Osteocyte (in vitro differentiated cells): ENCODE measurements at places on chromosomes 2 and 18. TPM values are rescaled to one million over a fixed set of nuclear protein-coding genes. Genes with fewer than 3 reads are reported as not detected.

Gene TET3
- 26.5 and 27.5 TPM in 2 replicates for total RNA-seq

- H3K27ac ChIP-seq, result no peak overlapping the region
- H3K27me3 ChIP-seq, result peaks cover 69% of the 10 kb centered on the region
- H3K36me3 ChIP-seq, result no peaks in the 10 kb centered on the region
- DNase-seq, result no peak
These were observed 115.3 kb downstream of the ACOXL start for GRCh38 chr2:110847651-110848050.

GRCh38 chr18:80042785-80043184, 8.6 kb downstream of the RBFA start:
- peaks cover 41% of the 10 kb centered on the region for H3K36me3 ChIP-seq
- H3K27ac ChIP-seq, result no peak overlapping the region
- H3K4me1 ChIP-seq, result no peaks in the 10 kb centered on the region
- no peak overlapping the region for H3K4me3 ChIP-seq

- H3K27ac ChIP-seq, result no peak overlapping the region
- DNase-seq, result no peak
- no peaks in the 10 kb centered on the region for H3K27me3 ChIP-seq
- H3K36me3 ChIP-seq, result no peaks in the 10 kb centered on the region
These were observed 94.2 kb downstream of the SLC8A1 start for GRCh38 chr2:40357667-40358066.

DNA sequence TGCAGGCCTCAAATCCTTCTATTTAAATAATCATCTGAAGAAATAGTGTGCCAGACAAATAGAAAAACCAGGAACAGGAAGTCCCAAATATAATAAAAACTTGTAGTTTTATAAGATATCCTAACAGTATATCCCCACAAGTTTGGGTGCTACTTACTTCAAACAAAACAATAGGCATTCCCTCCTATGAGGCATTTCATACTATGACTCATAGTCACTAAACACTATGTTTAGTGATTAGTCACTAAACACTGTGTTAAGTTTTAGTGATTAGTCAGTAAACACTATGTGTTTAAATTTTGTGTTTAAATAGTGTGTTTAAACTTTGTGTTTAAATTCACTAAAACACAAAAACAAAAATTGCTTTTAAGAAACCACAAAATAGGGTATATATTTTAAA, 407.0 kb upstream of the CDH19 start:
- H3K4me3 ChIP-seq, result no peak overlapping the region
- H3K27ac ChIP-seq, result no peak overlapping the region

- no peaks in the 10 kb centered on the region for H3K36me3 ChIP-seq
- no peak overlapping the region for H3K4me3 ChIP-seq
- no peak for DNase-seq
- no peaks in the 10 kb centered on the region for H3K4me1 ChIP-seq
These were observed 116.2 kb downstream of the ACOXL start for GRCh38 chr2:110848519-110849030.

DNA sequence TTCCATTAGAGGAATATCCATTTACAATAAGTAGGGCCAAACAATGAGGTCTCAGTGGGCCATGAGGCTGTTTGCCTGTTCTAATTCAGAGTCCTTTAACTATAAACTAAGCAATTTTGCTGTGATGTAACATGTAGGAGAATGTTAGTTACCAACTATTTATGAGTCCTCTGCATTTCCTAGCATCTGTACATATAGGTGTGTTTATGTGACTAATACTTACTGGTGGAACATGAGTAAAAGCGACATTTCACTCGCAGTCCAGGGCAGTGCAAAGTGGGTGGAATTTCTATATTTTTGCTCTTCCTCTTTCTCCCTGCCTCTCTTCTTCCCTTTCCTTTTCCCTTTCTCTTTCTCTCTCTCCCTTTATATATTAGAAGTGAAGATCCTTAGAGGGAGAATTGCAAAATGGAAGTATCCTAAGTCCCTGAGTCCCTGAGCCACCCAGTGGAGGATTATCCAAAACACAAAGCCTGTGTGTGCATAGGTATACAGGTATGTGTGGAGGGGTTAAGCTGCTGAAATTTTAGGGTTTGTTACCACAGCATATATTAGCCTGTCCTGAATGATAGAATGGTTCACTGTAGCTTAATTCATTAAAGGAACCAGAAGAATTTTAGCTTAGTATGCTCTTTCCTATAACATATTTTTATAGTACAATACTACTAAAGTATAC, 487.0 kb upstream of the FANCL start:
- DNase-seq, result no peak
- no peak overlapping the region for H3K4me3 ChIP-seq
- no peaks in the 10 kb centered on the region for H3K36me3 ChIP-seq
- peaks cover 32% of the 10 kb centered on the region for H3K27me3 ChIP-seq

Gene TMEM37
- 0.21 and 0.40 TPM in 2 replicates for total RNA-seq

DNA sequence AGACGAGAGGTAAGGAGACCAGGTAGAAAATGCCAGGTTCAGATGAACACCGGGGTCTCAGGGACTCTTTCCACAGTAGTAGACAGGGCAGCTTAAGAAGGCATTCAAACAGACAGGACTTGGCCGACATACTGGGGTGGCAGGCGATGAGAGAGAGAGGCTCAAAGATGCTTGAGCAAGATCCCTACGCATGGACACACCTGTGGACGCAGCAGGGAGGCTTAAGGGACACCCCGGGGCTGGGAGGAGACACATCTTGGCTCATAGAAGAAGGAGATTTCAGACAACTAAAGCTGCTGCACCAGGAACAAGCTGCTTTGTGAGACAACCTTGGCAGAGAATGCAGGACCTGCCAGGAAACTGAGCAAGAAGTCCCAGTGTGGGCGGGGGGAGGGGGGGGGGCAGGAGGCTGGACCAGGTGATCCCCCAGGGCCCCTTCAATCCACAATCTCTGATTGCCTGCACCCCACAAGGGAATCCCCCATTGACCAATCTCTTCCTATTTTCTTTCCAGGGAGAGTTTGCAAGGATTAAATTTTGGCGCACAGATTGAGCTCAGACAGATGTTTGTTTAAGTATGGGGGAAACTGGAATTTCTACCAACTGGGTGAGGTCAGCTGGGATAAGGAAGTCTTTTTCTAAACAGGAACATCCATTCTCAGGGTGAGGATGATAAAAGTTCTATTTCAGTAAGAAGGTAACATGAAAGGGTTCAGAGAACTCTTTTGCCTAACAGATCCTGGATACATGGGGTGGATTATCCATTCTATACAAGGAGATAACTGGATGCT, 400.7 kb downstream of the NBAS start:
- peaks cover 2% of the 10 kb centered on the region for H3K4me1 ChIP-seq
- no peak overlapping the region for H3K27ac ChIP-seq
- H3K4me3 ChIP-seq, result no peak overlapping the region
- no peak for DNase-seq
- H3K27me3 ChIP-seq, result no peaks in the 10 kb centered on the region

GRCh38 chr2:127106457-127106990, 430 bp downstream of the BIN1 start:
- DNase-seq, result no peak
- H3K27me3 ChIP-seq, result no peaks in the 10 kb centered on the region
- H3K36me3 ChIP-seq, result no peaks in the 10 kb centered on the region

DNA sequence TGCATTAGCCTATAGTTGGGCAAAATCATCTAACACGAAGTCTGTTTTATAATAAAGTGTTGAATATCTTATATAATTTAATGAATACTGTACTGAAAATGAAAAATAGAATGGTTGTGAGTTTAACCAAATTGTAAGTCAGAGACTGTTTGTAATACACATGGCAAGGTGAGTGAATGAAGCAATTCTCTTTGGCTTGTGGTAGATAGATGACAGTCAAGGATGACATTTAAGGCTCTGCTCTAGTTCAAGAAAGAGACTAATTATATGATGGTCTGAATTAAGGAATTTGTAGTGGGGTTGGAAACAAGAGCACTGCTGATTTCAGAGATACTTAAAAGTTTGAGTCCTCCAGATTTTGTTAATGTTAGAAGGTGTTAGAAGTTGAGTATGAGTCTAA, 207.7 kb downstream of the MCFD2 start:
- H3K4me1 ChIP-seq, result peaks cover 18% of the 10 kb centered on the region
- H3K4me3 ChIP-seq, result no peak overlapping the region
- peaks cover 2% of the 10 kb centered on the region for H3K36me3 ChIP-seq
- H3K27ac ChIP-seq, result no peak overlapping the region
- DNase-seq, result no peak

Gene C2orf49
- total RNA-seq, result 19.3 and 20.7 TPM in 2 replicates

Gene CNGA3
- total RNA-seq, result not detected in 2 replicates

DNA sequence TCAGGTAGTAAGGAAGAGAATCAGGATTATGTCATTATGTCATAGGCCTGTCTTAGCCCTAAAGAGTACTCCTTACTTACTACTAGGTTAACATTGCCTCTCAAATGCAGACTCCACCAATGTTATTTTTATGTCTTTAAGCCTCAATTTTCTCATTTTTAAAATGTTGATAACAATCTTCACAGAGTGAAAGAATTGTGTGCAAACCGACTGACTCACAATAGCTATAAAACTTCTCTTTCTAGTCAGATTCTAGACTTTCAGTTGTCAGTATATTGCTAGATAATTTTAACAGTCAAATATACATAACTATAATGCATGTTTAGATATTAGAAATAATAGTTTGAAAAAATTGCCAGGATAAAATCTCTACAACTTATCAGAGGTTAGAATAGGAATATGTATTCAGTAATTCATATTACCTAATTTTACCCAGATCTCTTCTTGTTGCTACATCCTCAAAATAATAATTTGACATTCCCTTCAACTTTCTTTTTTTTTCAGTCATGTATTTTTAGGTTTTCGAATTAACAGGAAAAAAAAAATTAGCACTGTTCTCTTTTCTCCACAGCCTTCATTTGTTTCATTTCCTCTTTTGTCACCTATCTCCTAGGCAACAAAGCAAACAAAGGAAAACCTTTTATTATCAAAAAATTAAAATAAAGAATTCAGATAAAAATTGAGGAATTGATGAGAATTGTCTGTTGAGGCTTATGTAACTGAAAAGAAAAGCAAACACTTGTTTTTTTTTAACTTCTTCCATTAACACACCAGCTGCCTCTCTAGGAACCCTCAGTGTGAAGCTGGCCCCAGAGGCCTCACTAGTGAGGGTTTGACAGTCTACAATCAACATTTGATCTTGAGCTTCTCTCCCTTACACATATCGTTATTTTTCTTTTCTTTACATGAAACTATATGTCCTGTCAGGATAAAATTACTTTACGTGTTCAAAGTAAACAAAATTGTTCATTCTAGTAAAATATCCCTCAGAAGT, 279.0 kb downstream of the CALCRL start:
- H3K27ac ChIP-seq, result no peak overlapping the region
- no peak for DNase-seq
- peaks cover 7% of the 10 kb centered on the region for H3K27me3 ChIP-seq
- no peaks in the 10 kb centered on the region for H3K36me3 ChIP-seq

DNA sequence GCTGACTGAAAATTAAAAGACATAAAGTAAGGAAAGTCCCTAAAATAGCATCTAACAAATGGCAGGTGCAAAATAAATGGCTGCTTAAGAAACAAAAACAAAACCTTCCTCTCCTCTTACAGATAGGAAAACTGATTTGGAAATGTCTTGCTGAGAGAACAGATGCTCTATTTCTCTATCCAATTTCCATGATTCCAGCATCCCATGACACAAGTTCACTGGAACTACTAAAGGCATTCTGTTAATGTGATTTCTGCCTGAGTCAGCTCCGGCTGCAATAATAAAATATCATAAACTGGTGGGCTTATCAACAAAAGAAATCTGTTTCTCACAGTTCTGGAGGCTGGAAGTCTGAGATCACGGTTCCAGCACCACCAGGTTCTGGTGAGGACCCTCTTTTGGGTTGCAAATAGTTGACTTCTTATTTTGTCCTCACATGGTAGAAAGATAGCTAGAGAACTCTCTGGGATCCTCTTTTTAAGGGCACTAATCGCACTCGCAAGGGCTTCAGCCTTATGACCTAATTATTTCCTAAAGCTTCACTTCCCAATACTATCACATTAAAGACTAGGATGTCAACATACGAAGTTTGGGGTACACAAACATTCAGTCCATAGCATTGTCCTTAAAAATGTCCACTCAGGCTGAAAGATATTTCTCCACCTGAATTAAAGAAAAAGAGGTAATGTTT, 78.2 kb upstream of the GALNT3 start:
- H3K36me3 ChIP-seq, result peaks cover 12% of the 10 kb centered on the region
- peaks cover 13% of the 10 kb centered on the region for H3K4me1 ChIP-seq
- no peak overlapping the region for H3K27ac ChIP-seq
- H3K4me3 ChIP-seq, result no peak overlapping the region
- H3K27me3 ChIP-seq, result no peaks in the 10 kb centered on the region

Gene FAM237A
- total RNA-seq, result not detected in 2 replicates

- H3K27me3 ChIP-seq, result peaks cover 6% of the 10 kb centered on the region
- H3K27ac ChIP-seq, result no peak overlapping the region
- peaks cover 54% of the 10 kb centered on the region for H3K4me1 ChIP-seq
- DNase-seq, result no peak
- H3K36me3 ChIP-seq, result no peaks in the 10 kb centered on the region
These were observed 108.8 kb downstream of the ACKR3 start for GRCh38 chr2:236678307-236678975.

GRCh38 chr2:82395531-82395930, 2063.5 kb downstream of the SUCLG1 start:
- no peak overlapping the region for H3K27ac ChIP-seq
- no peaks in the 10 kb centered on the region for H3K27me3 ChIP-seq
- no peak overlapping the region for H3K4me3 ChIP-seq
- DNase-seq, result no peak

DNA sequence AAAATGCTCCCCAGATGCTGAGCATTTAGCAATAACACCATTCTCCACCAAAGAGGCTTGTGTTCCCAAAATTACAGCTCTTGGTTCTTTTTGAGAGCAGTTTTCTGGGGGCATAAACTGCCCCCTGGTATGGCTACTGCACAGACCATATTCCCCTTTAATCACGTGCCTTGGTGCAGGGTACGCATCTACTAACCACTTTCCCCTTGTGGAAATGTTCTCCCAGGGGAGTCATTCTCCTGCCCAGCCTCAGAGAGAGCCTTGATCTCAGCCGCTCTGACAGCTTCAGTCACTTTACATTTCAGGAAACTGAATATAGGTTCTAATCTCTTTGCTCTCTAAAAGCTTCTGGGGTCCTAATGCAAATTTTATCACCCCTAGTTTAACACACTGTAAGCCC, 44.7 kb upstream of the EML6 start:
- no peak overlapping the region for H3K4me3 ChIP-seq
- H3K27me3 ChIP-seq, result no peaks in the 10 kb centered on the region
- no peak for DNase-seq
- no peaks in the 10 kb centered on the region for H3K36me3 ChIP-seq
